Foreskin melanocyte (primary cell): ENCODE measurements at places on chromosomes 11 and 22.

GRCh38 chr11:2781408-2782274 is 81.8 kb upstream of the KCNQ1OT1 start:
- DNase-seq, result no peak

DNA sequence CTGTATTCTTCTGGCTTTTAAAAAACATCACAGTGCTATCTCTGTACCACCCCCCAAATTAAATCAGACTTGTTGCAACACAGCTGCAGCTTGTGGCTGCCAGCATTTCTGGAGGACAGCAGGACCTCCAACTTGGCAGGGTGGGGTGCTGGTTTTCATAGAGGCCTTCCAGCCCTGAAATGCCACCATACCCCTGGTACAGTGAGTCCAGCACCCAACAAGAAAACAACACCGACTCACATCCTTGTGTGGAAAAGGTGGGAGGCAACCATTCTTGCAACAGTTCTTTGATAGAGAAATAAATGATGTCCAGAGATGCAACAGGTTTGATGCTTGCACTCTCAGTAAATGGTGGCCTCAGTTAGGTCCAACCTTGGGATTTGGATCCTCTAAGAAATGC is 96.0 kb downstream of the ABTB2 start:
- DNase-seq, result no peak

- no peak for DNase-seq
These were observed 4.1 kb downstream of the TSPAN32 start for GRCh38 chr11:2305788-2306451.

DNA sequence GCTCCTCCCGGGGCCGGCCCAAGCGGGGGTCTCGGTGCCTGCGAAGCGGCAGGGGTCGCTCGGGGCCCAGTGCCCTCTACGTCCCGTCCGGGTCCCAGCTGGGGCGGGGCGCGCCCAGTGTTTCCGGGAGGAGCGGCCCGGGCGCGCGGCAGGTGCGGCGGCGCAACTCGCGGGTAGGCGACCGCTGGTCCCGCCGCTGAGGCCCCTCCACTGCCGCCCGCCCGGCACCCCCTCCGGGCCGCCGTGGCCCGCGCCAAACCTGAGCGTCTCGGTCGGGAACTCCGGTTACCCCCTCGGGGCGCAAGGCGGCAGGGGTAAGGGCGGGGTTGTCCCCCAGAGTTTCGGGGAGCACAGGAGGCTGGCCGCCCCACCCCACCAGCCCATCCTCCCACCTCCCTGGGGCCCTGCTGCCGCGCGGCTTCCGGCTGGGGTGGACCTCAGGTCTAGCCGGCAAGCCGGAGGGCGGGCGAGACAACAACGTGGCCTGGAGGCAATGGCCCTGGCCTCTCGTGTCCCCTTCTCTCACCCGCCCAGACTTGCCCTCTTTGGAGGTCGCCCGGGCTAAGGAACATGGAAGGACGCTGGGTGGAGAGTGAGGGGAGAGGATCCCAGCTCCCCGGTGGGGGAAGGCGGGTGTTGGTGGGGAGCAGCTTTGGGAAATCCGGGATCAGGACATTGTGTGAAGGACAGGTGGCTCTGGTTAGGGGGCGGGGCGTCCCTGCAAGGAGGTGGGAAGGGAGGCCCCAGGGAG is 398 bp upstream of the CRACR2B start:
- no peak for DNase-seq

GRCh38 chr11:47269002-47269828 is 718 bp upstream of the MADD start:
- peak; percentile 96 for DNase-seq

DNA sequence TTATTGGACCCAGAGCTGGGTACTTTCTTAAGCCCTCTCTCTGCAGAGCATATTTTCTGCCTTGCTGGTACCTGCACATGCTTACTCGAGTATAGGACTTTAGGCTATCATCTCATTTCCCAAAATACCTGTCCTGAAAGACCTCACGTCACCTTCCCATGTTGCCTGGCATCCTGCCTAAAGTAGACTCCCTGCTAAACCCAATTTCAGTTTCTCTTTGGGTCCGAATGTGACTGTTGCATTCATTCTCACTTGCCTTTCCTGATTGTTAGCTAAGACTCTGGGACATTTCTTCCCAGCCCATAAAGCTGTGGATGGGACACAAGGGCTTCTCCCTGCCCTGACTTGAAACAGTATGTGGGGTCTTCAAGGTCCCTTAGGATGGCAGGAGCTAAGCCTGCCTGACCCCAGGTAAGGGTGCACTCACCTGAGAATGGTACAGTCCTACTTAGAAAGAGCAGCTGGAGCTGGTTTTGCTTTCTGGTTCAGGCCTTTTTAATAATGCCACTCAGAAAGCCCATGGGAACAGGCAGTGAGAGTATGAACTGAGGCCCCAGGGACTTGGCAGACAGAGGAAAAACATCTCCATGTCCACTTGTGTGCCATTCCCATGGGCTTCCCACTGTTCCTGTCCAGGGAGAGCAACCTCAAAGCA is 12.9 kb downstream of the OR51E2 start:
- no peak for DNase-seq
